LNCaP clone FGC (cell line): ENCODE measurements at places on chromosomes 2 and 18.

GRCh38 chr2:9262671-9263171, 56.1 kb downstream of the ASAP2 start:
- no peak for DNase-seq

GRCh38 chr2:29001806-29002205, 20.7 kb downstream of the TOGARAM2 start:
- no peak for DNase-seq

- no peak for DNase-seq
These were observed 219.2 kb upstream of the UBE2E3 start for GRCh38 chr2:180761224-180761623.

DNA sequence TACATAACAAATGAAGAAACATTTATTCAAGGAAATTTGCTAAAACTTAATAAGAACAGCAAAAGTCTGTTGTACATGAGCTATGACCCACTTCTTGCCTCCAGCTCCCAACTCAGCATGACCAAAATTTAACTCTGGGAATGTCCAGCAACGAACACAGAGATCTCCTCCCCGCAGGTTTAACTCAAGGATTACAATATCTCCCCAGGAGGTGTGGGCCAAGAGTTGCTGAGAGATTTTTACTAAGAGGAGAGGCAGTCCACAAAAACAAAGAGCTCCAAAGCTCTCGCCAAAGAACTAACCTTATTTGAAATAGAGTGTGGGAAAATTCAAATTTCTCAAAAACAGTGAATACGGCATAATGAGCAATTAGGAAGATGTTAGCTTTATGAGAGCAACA, 318.5 kb downstream of the GRB14 start:
- DNase-seq, result no peak

DNA sequence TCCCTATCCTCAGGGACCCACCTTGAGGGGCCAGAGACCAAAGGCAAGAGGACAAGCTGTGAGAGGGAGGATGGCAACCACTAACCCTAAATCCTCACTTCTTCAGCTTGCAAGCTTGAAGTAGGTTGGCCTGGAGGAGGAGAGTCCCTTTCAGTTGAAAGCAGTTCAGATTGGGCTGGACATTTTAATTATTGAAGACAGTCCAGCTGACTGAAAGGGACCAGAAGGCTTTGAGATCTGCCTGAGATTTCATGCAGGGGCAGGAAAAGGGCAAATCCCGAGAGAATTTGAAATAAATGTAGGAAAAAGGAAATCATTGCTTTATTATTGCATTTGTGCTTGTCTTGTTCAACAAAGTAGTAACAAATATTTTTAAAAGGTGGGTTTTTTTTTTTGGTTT, 118.9 kb upstream of the STON1 start:
- DNase-seq, result no peak

GRCh38 chr2:211455216-211455841, 898.9 kb downstream of the CPS1 start:
- DNase-seq, result no peak

DNA sequence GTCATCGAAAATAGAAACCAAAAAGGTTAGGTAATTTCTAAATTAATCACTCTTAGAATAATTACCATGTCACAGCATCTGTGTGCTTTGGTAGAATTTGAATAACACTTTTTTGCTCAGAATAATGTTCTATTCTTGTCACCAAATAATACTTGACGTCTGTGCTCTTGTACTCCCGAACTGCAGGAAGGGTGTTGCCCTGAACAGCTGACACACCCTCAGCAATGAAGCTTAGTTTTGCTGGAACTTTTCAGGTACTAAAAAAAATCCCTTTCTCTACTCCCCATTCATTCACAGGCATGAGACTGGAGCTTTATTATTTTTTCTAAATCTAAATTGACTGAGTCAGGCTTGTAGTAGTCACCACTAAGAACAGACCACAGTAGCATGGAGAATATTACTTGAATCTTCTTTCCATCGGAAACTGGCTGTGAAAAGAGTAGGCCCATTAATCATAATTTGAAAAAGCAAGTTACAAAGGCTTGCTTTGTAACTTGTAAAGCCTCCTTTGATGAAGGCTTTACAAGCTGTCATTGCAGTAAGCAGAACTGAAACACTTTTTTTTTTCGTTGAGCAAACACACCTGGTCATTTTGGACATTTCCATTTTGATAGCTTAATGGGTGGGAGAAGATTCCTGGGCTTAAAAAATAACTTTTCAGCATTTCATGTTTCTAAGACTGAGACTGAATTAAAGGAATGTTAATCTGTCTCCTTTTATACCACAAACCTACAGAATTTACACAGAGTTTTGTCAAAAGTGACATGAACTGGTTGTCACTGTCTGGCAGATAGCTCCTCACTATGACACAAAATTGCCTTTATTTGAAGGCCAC, 70.3 kb upstream of the PELI1 start:
- DNase-seq, result no peak
